ENCODE measurements at places on chromosomes 1 and 21. TPM values are rescaled to one million over a fixed set of nuclear protein-coding genes. Genes with fewer than 3 reads are reported as not detected.

ILDR2 gene
- total RNA-seq: 0.21 TPM

PLA2G2C gene
- not detected for total RNA-seq

- peak; percentile 63 for DNase-seq
Observed at GRCh38 chr1:153728305-153729066, 636 bp downstream of the INTS3 start.

CHIA gene
- total RNA-seq: not detected
